Karpas-422 (cell line): ENCODE measurements at places on chromosomes 4 and X.

DNA sequence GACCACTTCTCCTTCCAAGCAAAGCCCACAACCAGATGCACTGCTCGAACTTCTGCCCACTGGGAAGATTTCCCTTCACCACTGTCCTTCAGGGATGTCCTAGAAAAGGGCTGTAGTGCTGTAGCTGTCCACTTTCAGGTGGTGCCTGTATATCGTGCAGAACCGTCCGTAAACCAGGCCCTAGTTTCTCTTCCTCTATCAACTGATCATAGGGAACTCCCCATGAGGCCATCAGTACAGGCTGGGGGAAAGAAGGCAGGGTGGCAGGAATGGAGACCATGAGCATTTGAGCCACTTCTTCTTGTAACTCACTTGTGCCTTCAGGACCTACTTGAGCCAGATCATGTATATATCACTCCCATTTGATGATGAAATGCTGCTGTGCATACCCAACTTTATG, 57.3 kb upstream of the FAM9B start:
- no peak for DNase-seq

- no peak for DNase-seq
Observed at GRCh38 chr4:54661686-54662085, 3.9 kb downstream of the KIT start.

DNA sequence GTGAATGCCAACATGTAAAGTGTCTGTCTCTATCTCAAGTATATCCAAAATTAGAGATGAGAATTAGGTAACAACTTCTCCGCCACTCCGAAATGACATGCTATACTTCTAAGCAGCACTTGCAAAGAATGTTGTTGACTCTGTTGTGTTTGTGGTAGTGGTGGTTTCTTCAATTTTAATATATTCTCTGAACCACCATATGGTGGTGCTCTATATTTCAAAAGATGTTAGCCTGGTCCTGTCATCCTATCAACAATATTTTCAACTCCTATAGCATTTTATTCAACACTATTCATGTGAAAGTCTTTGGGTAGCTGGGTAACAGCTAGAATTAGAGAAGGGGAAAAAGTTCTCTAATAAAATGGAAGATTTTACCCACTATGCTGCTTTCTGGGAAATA, 1622.8 kb upstream of the IGFBP7 start:
- no peak for DNase-seq

DNA sequence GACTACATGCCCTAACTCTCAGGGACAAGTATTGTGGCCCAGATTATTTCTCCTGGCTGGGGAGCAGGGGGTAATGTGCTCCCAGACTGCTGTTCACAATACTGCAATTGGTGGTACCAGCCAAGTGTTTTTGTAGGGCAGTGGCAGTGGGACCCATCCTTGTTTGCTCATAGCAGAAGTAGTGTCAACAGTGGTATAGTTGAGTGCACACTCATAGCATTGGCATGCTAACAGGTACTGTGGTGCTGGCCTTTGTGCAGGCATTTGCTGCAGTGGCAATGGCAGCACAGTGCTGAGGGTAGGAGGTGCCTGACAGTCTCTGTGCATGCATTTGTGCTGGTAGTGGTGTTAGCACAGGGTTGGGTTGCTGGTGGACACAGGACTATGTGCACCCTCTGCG, 995.0 kb downstream of the SH3BGRL start:
- DNase-seq: no peak

DNA sequence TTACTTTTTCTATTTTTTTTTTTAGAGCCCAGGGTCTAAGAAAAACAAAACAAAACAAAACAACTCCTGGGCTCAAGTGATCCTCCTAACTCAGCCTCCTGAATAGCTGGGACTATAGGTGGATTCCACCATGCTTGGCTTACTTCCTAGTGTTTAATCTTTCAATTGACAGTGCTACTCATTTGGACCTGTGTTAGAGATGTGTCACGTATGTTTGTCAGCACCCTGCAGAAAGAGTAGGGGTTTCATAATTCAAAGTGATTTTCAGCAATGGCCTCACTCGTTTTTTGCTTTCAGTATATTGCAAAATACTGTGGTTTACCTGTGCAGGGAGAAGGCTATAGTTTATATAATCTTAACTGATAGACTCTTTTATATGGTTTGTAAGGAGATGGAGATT, 71.6 kb upstream of the TEX13D start:
- no peak for DNase-seq

DNA sequence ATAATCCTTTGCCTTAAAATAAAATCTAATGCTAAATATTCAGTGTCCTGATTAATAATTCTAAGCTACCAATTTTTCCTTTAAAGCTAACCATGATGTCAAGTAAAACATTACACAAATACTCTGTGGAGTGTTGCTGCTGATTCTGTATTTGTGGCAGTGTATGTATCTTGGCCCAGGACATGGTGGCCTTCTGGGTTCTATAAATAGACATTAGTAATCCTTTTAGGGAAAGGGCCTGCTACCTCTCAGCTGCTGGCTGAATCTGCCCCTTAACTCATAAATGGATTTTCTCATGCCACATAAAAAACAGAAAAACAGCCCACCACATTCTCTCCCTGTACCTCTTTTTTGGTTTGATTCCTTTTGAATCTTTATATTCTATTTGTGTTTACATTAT, 1.2 kb upstream of the XK start:
- DNase-seq: no peak

DNA sequence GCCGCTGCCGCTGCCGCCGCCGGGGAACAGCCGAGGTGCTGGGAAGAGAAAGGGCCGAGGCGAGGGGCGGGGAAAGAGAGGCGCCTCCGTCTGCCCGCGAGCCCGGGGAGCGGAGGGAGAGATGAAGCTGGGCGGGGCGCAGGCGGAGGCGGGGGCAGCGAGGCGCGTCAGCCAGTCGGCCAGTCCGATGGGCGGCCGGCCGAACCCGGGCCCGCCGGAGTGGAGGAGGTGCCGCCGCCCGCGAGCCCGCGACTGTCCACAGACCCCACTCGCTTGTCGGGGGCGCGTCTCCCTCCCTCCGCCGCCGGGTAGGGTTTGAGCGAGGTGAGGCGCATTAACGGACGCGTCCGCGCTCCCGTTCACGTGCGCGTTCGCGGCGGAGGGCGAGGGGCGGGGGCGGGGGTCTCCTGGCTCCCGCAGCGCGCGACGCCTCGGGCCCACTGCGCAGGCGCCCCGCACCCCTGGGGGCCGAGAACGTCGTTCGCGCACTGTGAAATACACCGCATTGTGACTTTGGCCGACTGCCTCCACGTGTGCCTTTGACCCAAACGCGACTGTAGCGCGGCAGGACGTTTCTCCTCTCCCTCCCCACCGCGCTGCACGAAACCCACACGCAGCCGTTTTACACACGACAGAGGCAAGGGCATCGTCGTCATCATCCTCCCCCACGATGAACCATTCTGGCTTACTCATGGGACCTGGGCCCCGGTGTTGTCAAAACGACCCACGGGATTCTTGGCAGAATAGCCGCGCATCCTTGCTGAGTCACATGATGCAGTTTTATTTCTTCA, at the start of gene NUDT11:
NUDT11 (minus strand) TSS at position 92 of the 791 bp plus-strand sequence. CDS start 148 bp downstream, outside the sequence.
- DNase-seq: no peak

DNA sequence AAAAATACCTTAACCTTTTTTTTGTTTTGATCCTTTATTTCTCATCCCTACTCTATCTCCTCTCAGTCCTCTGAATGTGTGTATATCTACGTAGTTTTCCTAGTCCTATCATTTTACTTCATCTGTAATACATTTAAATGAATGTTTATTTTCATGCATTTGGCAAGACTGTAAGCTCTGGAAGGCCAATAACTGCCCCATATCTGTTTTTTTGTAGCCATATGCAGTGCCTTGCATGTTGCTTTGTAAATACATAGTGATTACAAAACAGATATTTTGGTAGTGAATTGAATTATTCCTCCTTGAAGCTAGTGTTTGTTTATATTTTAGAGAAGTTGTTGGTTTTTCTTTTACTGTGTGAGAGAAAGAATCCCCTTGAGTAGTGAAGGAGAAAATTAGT, 450.2 kb downstream of the PCDH18 start:
- no peak for DNase-seq

DNA sequence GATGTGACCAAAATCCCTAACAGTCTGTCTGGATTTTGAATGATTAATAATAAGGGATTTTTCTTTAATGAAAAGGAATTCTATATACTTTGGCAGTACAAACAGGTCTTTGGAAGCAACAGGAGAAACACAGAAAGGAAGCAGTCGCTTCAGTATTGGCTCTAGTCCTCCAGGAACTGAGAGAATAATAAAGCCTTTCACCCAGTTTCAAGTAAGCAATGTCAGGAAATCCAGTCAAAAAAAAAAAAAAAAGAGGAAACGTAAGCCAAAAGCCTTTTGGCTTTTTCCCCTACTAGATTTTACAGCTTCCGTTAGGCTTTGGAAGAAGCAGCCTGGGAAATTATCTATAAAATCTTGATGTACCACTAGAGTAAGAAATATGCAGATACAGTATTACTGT, 61.7 kb upstream of the HDAC8 start:
- no peak for DNase-seq

DNA sequence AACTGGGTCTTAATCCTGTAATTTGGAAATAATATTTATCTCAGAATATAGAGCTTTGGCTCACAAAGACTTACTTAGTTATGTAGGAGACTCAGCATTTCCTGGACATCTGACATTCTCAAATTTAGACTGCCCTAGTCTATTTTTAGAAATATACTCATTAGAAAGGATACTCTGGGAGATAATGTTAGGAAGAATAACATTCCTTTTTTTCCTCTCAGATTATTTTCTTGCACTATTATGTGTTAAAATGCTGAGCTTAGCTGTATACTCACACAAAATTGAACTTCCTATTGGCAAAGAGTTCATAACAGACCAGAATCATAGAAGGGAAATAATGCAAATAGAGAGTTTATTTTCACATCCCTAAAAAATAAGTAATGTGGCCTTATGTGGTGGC, 1424.9 kb upstream of the PCDH7 start:
- DNase-seq: no peak

- DNase-seq: no peak
Observed at GRCh38 chr4:8739820-8740665, 131.6 kb downstream of the HMX1 start.
